Central memory CD8-positive, alpha-beta T cell (primary cell): ENCODE measurements at places on chromosomes 2 and 18.

DNA sequence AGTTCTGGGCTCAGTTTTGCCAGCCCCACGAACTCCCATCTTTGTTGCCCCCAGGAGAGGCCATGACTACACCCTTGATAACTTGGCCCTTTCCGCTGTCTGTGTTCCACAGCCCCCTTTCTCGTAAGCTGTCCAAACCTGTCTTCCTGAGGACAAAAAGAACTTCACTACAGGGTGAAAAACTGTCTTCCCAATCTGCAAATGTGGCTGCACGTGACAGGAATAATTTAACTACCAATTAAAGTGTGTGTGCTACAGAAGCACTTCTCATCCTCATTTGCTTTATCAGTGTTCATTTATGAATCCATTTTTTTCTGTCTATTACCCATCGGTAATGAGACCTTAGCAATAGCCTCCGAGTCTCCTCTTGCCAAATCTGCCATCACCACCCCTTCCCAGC lies 9.1 kb upstream of the ALPK2 start:
- no peak overlapping the region for H3K27ac ChIP-seq
- H3K4me3 ChIP-seq: no peak overlapping the region

DNA sequence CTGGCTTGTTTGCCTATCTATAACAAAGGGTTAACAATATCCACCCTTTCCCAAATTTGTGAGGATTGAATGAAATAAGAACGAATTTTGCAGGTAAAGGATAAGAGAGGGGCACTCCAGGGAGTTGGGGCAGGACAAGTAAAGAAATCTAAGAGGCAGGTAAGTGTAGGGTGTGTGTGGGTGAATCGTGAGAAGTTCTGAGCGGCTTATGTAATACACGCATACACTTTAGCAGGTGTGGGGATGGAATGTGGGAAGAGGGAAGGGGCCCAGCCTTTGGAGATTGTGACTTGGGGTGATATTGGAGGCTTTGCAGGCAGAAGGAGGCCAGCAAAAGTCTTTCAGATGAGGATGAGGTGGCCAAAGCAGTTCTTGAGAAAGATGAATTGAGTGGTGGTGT lies 83.2 kb upstream of the AQP4 start:
- H3K4me1 ChIP-seq: no peaks in the 10 kb centered on the region
- H3K27me3 ChIP-seq: no peaks in the 10 kb centered on the region
- no peak overlapping the region for H3K27ac ChIP-seq
- no peaks in the 10 kb centered on the region for H3K36me3 ChIP-seq

DNA sequence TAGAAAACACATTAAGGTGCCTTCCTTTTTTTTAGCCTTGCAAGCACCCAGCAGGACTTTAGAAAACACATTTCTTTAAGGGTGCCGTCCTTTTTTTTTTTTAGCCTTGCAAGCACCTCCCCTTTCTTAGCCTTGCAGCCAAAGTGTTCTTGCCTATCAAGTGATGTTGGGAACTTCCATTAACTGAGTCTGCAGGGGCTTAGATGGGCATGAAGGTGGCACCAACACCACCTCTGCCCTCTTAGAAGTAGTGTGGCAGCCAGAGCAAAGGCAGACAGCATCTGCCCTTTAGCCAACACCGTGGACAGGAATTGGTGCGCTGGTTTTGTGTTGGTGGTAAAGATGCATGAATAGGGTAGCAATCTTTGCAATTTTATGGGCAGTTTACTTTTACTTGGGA lies 211.6 kb upstream of the SP5 start:
- peaks cover 21% of the 10 kb centered on the region for H3K4me1 ChIP-seq
- no peaks in the 10 kb centered on the region for H3K36me3 ChIP-seq
- H3K4me3 ChIP-seq: no peak overlapping the region
- no peak overlapping the region for H3K27ac ChIP-seq
- DNase-seq: no peak
- no peaks in the 10 kb centered on the region for H3K27me3 ChIP-seq

DNA sequence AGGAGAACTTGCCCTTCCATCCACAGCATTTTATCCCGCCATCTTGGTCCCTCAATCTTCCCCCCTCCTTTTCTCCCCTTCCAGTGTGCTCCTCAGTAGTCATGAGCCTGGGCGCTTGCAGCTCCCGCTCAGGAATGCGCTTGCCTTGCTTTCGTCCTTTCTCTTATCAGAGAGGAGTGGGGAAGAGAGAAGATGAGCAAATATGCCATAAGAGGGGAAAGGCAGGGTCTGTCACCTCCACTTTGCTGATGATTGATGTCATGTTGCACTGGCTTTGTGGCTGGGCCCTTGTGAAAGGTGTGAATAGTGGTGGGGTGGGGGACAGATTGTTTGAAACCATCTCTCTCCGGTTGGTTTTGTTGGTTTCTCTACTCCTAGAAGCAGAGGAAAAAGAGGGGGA lies 569.3 kb downstream of the TNS1 start:
- peaks cover 9% of the 10 kb centered on the region for H3K4me1 ChIP-seq
- H3K27ac ChIP-seq: no peak overlapping the region
